Urothelium cell line (cell line): ENCODE measurements at places on chromosomes 3 and 15.

- no peak for DNase-seq
These were observed 33.0 kb downstream of the CCDC12 start for GRCh38 chr3:46943237-46944187.

GRCh38 chr3:107945417-107946094 lies 145.3 kb downstream of the CD47 start:
- DNase-seq: no peak

GRCh38 chr3:58005669-58006068 lies 2.6 kb upstream of the FLNB start:
- peak; percentile 32 for DNase-seq

DNA sequence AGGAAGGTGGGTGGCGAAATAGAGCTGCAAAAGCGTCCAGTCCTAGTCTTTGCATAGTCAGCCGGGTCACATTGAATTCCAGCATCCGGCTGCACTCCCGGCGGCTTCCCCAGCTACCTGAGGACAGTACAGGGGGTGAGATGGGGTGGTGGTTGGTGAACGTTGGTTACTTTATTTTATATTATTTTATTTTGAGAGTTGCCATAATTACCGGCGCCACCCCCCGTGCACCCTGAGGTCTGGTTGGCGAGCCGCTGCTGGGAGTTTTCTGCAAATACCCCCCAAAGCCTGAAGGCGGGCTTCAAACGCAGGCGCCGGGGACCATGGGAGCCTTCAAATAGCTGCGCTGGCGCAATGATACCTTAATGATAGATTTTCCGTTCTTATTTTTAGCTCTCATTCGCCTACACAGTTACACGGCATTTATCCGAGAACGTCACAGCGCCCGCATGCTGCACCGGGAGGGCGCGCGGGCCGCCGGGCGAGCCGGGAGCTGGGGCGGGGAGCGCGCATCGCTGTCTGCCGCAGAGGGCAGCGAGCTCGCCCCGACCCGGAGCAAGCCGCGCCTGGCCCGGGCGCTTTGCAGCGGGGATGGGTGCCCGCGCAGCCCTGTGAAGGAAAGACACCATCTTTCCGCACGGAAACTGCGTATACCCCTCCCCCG lies 756 bp upstream of the RASGRF1 start:
- DNase-seq: peak; percentile 63
